ENCODE measurements at places on chromosomes 12 and 14.
A peak's percentile ranks its signal among the peaks of the same experiment; 100 is the strongest.

- no peak for DNase-seq
Observed at GRCh38 chr14:105317546-105317945, 3.0 kb downstream of the PACS2 start.

GRCh38 chr14:103819503-103820307 lies 27.7 kb downstream of the PPP1R13B start:
- DNase-seq = peak; percentile 80

- no peak for DNase-seq
Observed at GRCh38 chr14:72026536-72026935, 94.3 kb downstream of the RGS6 start.

- DNase-seq = no peak
Observed at GRCh38 chr14:60756847-60757246, 22.3 kb downstream of the MNAT1 start.

- DNase-seq = no peak
Observed at GRCh38 chr14:59629444-59630287, 53.1 kb upstream of the CCDC175 start.

DNA sequence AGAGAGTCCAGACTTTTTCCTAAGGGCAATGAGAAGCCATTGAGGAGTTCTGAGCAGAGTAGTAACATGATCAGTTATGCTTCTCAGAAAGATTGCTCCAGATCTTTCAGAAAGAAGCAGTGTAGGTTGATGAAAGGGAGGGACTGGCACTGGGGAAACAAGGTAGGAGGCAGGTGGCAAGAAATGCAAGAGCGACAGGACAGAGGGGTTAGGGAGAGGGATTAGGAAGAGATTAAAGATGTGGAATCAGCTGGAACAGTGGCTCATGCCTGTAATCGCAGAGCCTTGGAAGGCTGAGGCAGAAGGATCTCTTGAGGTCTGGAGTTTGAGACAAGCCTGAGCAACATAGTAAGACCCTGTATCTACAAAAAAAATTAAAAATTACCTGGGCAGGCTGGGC lies 3.4 kb downstream of the CDCA3 start:
- DNase-seq = no peak

DNA sequence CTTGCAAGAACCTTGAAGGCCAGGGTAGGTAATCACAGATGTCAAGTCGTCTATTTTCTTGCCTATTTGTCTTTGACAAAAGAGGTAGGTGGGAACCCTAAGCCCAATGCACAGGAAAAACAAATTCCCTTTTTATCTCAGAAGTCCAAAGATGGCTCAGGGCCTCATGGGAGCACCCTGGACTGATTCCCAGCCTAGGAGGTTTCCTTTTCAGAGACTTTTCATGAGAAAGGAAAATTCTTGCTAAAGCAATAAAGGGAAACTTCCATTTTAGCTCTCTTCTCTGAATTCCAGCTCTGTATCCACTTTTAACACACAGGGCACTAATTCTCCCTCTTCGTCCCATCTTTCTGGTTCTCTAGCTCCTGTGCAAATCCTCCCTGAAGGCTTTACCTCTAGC lies 1.2 kb downstream of the ZNF641 start:
- DNase-seq = no peak

DNA sequence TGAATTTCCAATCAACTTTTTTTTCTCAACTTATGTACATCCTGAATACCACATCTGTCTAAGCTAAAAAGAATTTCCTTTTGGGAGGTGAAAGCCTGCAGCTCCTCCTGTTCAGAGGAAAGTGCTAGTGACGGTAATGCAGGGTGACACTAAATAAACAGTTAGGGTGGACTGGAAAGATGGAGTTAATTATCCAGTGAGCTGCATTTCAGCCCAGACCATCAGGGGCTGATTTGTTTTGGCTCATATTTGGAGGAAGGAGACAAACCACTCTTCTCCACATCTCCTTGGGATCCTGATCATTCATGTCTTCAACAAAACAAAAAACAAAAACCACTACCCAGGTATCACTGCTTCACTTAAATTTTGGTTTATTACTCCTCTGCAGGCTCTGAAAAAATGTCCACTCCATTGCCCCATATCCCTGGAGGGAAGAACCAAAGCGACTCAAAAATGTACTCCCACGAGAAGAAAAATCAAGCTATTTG lies 5.1 kb upstream of the SIX1 start:
- no peak for DNase-seq

GRCh38 chr14:101228949-101229541 lies 325.5 kb upstream of the RTL1 start:
- peak; percentile 22 for DNase-seq

GRCh38 chr12:119679081-119679480 lies 11.1 kb downstream of the PRKAB1 start:
- no peak for DNase-seq
